LoVo (cell line): ENCODE measurements at places on chromosomes 1 and 21.

GRCh38 chr1:216140730-216141524, 282.3 kb downstream of the USH2A start:
- no peak for DNase-seq

DNA sequence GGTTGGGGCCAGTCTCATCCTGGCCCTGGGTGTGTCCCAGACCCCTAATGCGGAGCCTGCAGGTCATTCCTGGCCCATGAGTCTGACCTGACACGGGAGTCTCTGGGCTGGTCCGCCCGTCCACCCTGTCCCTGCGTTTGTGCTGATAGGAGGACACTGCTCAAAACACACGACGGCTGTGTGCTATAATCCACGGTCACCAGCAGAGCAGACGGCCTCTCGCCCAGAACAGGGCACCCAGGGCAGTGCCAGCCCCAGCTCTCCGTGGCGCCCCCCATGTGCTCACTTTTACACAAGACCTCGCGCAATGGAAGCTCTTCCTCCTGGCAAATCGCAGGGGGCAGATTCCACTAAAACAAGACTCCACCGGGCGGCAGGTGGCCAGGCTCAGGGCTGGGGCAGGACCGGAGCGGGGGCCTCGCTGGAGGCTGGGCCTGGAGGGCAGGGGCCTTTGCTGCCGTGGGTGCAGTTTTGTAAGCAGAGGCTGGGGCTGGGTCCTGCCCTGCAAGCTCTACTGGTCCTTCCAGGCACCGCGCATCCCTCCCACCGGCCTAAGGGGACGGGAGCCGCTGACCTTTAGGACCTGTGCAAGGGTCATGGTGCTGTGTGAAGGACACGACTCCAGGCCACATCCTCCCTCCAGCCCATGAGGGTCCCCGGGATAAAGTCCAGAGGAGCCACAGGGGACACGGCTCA, 10.6 kb upstream of the SLC19A1 start:
- no peak for DNase-seq

- DNase-seq, result no peak
These were observed 43.7 kb upstream of the CDC42BPA start for GRCh38 chr1:227362039-227362438.

- no peak for DNase-seq
These were observed 111.6 kb downstream of the CYYR1 start for GRCh38 chr21:26461500-26461899.

DNA sequence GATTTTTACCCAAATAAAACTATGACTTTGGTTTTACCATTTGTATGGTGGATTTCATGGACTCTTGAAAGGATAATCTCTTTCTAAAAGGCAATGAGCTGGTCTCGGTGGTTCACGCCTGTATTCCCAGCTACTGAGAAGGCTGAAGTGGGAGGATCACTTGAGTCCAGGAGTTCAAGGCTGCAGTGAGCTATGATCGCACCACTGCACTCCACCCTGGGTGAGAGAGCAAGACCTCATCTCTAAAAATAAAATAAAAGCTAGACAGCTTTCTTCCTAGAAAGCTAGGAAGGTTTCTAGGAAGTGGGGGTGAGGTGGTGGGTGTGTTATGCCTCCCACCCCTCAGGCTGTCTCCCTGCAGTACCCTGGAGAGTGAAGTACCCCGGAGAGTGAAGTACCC, 54.0 kb upstream of the L1TD1 start:
- DNase-seq, result no peak

GRCh38 chr1:220884109-220884980, 5.1 kb downstream of the HLX start:
- no peak for DNase-seq

DNA sequence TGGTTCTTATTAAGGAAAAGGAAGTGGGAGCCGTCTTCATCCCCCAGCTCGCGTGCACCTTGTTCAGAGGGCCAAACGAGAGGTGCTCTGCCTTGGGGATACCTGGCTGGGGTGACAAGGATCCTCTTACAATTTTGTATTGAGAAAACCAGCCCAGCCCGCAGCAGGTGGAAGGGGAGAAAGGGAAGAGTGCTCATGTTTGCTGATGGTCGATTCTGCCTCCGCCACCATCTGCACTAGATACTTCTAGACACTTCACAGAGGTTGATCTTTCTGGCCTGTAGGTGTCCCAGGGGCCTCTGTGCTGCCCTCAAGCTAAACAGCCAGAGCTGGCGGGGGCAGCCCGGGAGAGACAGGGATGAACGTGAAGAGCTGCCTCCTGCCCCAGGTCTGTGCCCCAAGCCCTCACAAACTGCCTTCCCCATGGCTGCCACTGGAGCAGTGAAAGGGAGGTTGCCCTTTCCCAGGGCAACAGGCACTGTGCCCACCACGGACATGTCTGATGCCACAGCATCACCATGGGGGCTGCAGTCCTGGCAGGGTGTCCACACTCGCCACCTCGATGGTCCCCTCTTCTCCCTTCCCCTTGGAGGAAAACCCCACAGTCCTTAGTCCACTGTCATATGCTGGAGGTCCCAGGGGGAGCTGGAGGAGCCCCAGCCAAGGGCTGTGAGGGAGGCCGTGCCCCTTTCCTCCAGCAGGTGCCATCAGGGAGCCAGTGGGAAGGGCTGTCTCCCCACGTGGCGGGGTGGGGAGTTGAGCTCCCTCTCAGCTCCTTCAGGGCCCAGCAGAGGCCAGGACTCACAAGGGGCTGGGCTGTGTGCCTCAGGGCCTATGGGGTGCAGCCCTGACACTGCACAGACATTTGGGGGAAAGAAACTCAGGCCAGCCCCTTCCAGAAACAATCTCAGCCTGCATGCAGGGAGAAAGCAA, 8.1 kb downstream of the ADPRS start:
- DNase-seq, result no peak

- DNase-seq, result no peak
These were observed 69.0 kb downstream of the KCND3 start for GRCh38 chr1:111920221-111921024.

DNA sequence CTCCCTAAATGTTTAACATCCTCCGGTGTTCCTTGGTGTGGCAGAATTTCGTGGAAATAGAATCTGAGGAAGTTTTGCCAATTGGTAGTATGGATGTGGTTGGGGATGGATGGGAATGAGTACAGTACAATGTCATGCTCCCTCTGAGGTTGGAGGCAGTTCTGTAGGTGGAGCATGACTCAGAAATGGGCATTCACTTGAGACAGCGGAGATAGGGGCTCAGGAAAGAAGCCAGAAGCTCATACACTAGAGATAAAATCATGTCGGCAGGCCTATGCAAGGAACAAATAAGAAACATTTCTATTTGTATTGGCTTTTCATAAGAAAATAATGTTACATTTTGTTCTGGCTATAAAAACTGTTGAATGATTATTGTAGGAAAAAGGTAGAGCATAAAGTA, 196.0 kb downstream of the URB2 start:
- DNase-seq, result no peak

- DNase-seq, result no peak
These were observed 97.0 kb downstream of the TLR5 start for GRCh38 chr1:223046011-223046410.
